Occipital lobe (tissue), 3 donors: ENCODE measurements at places on chromosomes 12 and 14.

- DNase-seq, result no peak
Observed at GRCh38 chr12:4736091-4736490, 15.9 kb downstream of the GALNT8 start.

- no peak for DNase-seq
Observed at GRCh38 chr12:20489645-20490044, 121.3 kb downstream of the PDE3A start.

DNA sequence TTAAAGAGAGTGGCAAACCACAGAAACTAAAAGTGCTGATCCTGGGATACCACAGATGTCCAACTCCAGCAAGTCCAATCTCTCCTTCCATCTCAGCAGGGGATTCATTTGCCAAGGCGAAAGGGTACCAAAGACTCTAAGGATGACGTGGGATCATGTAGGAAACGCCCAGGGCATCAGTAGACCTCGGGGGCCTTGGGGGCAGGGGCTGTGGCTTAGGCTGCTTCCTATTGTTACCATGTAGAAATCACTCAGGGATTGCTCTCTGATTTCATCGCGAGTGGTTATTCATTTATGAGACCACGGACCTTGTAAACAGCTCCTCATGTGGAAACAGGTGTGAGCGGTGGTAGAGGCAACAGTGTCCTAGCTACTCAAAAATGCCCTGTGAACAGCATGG, 149.3 kb upstream of the FKBP4 start:
- DNase-seq, result no peak

- DNase-seq, result no peak
Observed at GRCh38 chr14:65151609-65151956, 49.3 kb upstream of the MAX start.

DNA sequence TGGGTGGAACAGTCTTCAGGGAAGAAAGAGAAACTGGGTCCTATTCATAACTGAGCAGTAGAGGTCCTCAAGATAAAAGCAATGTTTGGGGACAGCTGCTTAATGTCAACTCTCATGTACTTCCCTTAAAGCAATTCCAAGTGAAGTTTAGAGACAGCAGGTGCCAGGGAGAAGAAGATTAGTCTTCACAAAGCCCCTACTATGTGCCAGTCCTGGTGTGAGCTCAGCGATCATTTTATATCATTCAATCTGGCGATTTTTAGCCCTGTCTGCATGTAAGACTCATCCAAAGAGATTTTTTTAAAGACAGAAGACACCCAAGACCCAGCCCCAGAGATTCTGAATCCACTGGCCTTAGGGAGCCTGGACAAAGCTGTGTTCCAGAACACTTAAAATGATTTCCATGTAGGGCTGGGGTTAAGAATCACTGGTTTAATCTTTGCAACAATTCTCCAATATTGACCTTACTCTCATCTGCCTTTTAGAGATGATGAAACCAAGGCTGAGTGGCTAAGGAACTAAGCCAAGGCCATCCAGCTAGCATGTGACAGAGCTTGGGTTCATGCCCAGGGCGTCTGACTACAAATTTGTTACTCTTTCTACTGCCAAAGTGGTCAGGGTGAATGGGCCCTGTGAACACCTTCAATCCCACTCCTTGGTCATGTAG, 404.5 kb upstream of the TBX3 start:
- DNase-seq, result no peak

DNA sequence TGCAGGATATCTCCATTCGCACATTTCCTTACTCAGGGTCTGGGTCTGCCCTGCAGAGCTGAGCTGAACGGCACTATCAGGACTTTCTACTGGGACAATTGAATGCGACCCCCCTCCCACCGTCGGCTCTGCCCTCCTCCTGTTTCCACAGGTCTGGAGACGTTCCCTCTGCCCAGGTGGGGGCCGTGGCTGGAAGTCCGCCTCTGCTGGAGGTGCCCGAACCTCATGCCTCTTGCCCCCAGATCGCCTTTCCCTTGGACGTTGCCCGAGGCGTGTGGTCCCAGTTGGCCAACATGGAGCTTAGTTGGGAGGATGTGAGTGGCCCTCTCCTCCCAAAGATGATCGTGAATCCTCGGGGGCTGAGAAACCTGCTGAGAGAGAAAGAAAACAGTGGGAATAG, 21.2 kb upstream of the KLC1 start:
- no peak for DNase-seq

DNA sequence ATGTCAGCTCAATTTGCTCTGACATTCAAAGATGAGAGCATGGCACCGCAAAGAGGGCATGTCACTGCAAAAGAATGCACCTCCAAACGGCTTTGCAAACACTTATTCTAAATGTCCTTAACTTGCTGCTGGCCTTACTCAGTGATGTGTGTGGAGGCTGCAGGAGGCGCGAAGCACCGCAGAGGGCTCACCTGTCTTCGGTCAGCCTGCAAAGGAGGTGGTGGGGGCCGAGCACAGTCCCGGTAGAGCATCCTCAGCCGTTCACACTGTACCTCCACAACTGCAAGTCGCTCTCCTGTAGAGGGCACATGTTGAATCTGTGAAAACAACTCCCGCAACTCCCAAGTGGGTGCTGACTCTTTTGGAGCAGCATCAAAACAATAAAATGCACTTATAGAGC, 93.8 kb downstream of the TRAFD1 start:
- no peak for DNase-seq

GRCh38 chr12:49965836-49966235, 4.2 kb downstream of the AQP5 start:
- DNase-seq, result no peak

DNA sequence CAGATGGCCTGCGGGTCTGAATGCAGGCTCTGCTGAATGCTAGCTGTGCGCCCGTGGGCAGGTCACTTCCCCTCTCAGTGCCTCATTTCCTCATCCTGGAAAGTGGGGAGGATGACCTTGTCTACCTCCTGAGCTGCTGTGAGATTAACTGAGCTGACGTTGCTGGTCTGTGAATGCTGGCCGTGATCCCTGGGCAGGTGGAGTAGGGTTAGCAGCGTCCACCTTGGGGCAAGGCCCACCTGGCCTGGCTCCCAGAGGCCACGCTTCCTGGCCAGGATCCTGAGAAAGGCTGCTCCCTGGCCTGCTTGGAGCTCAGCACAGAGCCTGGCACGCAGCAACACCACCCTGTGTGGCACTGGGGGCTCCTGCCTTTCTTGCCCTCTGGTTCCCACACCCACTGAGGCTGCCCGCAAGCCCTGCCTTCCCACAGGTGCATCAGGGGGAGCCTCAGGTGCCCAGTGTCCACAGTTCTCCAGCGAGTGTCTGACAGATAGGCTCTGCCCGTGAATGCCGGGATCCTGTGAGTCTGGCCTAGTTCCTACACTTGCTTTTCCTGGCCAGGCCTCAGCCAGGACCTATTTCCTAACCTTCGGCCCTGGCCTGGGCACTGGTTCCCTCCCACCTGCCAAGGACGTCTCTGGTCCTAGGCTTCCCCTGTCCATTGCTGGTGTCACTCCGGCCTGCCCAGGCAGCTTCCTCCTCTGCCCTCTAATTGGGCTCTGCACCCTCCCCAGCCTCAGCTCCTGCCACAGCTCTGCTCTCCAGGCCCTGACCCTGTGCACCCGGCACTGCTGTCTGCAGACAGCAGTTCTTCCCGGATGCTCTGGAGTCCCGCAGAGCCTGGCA, 37.2 kb upstream of the TDRD9 start:
- DNase-seq, result no peak

- peak; percentile 52 for DNase-seq
Observed at GRCh38 chr12:28191051-28192048, 1.1 kb downstream of the CCDC91 start.

DNA sequence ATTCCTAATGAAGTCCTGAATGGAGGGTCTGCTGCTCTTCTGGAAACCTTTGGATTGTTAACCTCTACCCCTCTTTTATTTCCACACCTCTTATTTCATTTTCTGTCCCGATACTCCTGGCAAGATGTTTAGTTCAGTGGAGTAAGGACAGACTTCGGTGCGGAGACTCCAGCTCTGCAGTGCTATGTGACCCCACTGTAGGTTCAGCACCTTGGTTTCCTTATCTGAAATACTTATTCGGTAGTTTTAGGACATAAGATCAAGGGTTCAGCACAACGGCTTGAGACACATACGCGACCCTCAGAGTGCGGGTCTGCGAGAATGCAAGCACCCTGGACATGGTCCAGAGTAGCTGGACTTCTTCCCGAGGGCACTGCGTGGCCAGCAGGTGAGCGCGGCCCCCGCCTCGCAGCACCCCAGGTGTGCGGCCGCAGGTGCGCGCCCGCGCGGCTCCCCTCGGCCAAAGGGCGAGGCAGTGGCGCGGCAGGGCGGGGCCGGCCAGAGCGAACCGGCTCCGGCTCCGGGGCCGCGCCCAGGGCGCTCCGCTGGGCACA, 465 bp upstream of the FGD4 start:
- no peak for DNase-seq

- DNase-seq, result no peak
Observed at GRCh38 chr12:6274231-6275221, 36.0 kb upstream of the PLEKHG6 start.

GRCh38 chr12:19190292-19191031, 60.9 kb downstream of the PLEKHA5 start:
- no peak for DNase-seq

DNA sequence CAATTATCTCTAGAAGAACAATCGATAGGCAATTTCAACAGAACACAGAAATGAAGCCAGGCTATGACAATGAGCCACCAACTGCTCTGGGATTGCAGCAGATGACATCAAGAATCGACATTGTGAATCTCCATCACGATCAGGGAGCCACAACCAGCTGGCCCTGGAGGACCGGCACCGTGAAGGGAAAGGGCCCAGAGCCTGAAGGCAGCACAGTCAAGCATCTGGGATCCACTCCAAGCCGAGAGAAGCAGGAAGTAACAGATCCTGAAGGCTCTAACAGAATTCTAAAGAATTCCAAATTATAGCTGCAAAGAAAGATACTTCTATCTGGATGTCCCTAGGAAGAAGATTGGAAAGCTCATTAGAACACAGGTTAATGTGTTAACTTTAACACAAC, 61.0 kb downstream of the LRRC74A start:
- DNase-seq, result no peak

- DNase-seq, result no peak
Observed at GRCh38 chr12:131673888-131674257, 37.0 kb upstream of the SFSWAP start.

DNA sequence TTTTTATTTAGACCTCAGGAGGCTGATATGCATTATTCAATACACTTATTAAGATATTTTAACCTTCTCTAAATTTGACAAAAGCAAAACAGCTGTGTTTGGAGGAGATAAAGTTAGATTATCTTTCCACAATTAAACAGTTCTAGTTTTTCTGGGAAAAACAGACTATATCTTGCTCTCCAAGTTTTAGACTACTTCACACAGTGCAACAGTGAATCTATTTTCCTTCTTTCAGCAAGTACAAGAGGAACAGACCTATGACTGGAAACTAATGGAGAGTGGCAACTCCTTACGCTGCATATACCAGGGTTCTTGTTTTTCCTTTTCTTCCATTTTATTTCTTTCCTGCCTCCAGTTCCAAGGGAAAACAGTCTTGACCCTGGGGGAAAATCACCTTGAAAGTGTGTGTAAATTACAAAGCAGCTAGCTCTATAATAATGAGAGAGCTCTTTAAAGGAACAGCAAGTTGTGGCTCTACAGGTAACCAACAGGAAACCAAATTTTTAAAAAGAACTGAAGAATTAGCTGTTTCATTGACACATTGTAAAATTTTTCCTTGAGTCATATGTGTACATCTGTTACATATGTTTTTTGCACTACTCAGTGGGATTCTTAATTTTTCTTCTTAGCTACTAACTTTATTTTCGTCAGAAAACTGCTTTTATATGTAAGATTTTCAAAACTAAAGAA, 27.4 kb downstream of the DNM1L start:
- no peak for DNase-seq

DNA sequence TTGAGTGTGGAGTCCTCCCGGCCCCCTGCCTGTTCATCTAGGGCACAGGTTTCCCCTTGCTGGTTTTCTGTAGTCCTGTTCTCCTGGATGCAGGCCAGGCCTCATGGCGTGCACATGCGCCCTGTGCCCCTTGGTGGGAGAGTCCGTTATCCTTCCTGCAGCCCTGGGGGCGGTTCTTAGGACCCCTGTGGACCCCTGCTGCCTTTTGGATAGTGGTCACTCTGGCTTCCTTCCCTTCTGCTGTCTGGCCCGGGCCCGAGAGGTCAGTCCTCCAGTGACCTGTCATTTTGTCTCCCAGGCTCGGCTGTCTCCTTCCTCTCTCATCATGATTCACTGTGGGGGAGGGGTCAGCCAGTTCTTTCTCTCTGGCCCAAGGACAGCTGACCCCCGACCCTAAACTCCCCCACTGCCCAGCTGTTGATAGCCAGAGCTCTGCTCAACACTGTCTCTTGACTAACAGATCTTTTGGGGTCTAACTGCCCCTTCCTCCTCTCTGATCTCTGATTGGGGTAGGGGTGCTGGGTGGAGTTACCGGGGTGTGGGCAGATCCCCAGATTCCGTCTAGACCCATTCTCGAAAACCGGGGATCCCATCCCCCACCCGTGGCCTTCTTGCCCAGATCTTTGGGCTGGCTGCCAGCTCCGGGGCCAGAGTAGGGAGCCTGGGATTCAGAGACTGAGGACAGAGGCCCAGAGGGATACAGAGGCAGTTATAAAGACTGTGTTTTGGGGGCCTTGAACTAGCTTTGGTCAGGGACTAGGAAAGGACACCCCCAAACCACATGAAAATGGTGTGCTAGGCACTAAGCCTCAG, 7.0 kb downstream of the CCND2 start:
- DNase-seq, result no peak

- no peak for DNase-seq
Observed at GRCh38 chr14:54643696-54644176, 76.8 kb downstream of the SAMD4A start.

GRCh38 chr14:85752175-85752574, 222.2 kb downstream of the FLRT2 start:
- DNase-seq, result no peak

DNA sequence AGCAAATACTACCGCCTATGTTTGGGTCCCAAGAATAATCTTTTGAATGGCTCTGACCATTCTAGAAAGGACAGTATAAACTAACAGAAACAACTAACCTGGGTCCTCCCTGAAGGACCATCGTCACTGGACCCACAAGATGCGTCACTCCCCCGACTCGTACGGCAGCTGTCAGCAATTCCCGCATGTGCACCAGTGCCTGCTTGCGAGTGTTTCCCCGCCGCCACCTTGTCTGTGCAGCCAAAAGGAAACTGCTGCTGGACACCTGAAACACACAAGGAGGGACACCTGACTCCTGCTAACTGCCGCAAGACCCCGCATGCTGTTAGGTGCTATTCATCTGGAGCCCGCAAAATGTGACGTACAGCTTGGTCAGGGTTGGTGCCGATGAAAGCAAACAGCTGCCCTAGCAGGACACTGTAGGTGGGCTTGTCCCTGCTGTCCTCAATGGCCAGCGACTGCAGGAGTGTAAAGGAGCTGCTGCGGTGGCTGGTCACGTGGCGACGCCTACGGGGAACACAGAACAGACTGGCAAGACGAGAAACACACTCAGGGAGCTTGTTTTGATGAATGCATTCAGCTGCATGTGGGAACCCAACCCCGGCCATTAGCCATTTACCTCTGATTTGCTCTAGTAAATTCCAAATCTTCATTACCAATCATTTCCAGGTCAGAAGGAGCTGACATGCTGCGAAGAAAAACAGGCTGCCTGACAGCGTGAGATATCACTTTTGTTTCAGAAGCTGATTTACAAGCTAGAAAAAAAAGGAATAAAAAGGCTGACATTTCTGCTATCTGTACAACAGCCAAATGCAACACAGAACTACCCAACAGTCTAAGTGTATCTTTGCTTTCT, 118.1 kb downstream of the TRAFD1 start:
- DNase-seq, result peak; percentile 35
